Brain pericyte (primary cell): ENCODE measurements at places on chromosomes 3 and 15.
A peak's percentile ranks its signal among the peaks of the same experiment; 100 is the strongest.

GRCh38 chr15:43828061-43828657 is 1.4 kb downstream of the WDR76 start:
- DNase-seq, result no peak

DNA sequence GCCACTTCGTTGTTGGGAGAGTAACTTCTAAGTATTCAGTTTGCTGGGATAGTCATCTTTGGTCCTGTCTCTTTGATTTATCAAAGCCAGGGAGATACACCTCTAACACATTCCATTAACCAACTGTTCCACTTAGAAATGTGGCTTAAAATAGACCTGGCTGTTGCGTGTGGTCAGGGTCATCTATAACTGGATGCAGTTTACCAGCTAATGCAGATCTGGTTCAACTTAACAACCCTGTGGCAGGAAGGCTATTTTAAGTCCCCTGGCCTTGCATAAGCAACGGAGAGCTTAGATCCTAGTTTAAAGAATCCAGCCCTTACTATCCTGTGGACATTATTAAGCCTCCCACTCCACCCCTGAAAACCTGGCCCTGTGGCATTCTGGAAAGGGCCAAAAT is 28.1 kb upstream of the CAPN3 start:
- no peak for DNase-seq

- DNase-seq, result no peak
Measured at GRCh38 chr3:115937054-115937453, 313.7 kb downstream of the GAP43 start.

GRCh38 chr3:63910001-63910400 is 2.2 kb downstream of the SCAANT1 start:
- DNase-seq, result no peak

GRCh38 chr3:126679318-126679751 is 24.4 kb upstream of the TXNRD3 start:
- peak; percentile 24 for DNase-seq

DNA sequence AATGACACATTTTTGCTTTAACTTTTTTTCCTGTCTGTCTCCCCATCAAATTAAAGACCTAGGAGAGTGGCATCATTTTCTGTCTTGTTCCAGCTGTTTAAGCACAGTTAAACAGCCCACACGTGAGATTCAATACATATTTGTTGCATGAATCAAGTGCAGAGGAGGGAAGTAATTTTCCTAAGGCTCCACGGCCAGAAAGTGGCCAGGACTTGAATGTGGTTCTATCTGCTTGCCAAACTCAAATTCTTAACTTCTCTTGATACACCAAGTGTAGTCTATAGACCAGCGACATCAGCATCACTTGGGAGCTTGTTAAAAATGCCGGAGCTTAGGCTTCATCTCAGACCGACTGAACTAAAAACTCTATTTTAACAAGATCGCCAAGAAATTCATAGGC is 724.8 kb upstream of the CFAP20DC start:
- DNase-seq, result no peak

GRCh38 chr3:96657710-96658109 is 156.7 kb upstream of the EPHA6 start:
- DNase-seq, result no peak

DNA sequence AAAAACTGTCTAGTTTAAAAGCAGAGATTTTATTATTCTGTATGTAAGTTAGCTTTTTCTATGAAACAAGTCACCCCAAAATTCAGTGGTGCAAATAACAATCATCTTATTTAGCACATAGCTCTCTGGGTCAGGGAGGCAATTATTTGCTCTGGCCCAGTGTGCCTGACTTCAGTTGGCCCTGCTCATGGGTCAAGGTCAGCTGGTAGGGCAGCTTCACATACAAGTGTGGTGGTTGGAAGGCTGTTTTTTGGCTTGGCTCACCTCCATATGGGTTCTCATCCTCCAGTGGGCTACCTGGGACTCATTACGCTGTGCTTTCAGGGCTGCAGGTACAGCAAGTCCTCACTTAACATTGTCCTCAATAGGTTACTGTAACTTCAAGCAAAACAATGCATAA is 228.6 kb downstream of the NR2F2 start:
- no peak for DNase-seq

DNA sequence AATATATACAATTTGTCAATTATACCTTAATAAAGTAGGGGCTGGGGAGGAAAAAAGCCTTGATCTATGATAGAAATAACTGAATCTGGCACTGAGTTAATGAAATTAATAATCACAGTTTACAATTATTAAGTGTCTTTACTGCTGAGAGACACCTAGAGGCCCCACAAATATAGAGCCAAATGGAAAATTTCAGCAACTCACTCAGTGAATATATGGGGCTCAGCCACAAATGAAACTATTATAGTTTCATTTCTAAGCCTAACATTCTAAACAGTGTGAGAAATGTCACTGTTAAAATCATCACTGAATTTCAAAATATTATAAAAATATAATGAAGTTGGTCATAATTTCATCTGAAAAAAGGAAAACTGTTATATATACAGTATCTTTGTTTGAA is 40.3 kb downstream of the GNB4 start:
- DNase-seq, result no peak

DNA sequence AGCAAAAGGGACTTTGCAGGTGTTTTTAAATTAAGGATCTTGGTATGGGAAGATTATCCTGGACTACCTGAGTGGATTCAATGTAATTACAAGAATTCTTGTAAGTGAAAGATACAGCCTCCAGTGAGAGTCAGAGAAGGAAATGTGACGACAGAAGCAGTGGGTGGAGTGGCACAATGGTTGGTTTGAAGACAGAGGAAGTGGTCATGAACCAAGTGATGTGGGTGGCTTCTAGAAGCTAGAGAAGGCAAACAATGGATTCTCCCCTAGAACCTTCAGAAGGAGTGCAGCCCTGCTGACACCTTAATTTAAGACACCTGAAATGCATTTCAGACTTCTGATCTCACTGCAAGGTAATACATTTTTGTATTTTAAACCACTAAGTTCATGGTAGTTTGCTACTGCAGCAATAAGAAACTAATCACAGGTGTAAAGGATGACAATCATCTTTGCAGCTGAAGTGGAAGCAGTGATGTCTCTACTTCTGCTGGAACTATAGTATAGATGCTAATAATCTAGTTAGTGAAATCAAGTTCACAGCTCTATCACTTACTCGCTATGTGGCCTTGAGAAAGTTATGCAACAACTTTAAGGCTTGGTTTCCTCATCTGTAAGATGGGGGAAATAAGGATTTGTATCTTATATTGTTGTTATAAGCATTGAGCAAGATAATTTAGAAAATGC is 403.4 kb upstream of the SUCLG2 start:
- no peak for DNase-seq

DNA sequence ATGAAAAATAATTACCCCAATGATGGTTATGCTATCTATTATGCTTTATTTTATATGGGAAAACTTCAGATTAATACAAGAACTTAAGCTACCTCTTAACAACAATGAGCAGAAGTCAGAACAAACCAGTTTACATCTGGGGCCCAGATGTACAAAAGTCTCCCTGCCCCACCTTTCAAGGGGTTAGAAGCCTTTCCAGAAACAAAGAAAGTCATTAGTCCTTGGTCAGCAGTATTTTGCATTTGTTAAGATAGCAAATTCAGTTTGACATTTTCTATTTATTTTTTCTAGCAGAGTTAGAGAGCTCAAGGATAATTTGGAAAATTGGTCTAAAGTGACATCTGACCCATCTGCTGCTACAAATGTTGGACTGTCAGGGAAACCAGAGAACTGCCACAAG is 478.7 kb upstream of the UBE2E2 start:
- no peak for DNase-seq

DNA sequence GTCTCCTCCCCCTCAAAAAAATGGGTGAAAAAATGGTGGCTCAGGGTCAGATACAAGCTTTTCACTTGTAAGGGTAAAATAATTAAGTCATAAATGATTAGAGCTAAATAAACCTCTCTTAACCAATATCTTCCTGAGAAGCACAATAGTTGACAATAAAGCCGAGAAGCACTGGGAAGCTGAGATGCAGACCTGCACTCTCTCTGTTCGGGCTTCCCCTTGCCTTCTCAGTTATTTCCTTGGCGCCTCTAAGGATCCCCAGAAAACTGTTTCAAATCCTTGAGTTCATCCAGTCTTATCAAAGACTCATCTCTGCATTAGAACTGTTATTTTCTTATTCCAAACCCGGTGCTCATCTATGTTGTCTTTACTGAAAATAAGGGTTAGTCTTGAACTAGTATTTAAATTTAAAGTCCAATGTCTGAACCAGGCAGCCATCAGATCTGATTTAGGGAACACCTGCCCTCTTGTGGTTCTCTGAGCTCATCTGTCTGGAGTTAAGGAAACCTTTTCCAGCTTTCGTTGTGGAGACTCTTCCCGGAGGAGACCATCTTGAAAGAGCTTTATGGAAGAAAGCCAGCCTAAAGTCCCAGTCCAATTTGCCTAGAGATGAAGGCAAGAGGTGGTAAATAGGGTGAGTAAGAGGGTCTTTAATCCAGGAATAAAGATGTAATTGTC is 256.4 kb upstream of the MCTP2 start:
- DNase-seq, result no peak

DNA sequence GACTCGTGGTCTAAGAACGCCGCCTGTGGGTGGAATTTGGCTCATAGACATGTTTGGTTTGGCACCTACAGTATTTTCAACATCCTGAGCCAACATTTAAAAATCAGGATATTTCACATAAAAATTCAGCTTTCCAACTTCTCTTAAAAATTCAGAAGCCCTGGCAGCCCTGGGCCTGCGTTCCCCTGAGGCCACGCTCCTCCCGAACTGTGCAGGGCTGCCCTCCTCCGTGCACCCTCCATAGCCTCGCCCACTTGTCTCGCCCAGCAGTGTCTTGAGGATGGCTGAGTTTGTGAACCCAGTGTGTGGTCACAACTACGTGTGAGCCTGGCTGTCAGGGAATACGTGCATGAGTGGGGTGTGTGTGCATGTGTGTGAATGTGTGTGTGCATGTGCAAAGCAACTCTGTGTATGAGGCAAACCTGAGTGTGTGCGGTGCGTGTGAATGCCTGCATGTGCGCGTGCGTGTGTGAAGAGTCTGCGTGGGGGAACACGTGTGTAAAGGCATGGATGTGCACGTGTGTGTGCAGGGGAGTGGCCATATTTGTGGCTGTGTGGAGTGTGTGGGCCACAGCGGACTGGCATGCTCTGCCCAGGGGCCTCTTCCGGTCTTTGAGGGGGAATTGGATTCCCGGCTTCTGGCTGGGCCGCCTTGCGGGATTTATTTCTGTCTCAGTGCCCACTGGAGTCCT is 30.9 kb downstream of the PTH1R start:
- no peak for DNase-seq

DNA sequence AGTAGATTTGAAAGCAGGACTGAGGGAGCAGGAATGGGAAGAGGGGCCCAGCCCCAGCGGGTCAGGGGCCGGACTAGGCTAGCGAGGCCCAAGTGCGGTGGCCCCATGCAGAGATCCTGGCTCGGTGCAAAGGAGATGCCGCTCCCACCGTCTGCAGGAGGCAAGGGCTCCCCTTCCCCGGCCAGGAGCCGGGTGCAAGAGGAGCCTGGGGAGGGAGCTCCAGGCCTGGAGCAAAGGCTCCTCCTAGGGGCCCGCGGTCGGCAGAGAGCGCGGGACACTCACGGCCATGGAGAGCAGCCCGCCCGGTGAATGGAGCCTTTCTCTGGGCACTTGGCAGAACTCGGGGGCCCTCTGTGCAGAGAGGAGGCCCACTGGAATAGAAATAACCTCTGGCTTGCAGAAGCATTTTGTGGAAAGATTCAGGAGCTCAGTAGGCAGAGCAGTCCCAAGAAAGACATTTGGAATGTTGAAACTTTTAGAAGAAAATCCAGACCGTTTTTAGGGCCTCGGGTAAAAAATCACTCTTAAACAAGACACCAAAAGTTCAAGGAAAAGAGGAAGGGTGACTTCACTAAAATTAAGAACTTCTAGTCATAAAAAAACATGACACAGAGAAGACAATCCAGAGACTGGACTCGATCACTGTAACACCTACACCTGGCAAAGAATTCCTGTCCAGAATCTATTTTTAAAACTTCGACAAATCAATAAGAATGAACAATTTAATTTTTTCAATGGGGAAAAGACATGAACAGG is 43.0 kb upstream of the USP3 start:
- no peak for DNase-seq

DNA sequence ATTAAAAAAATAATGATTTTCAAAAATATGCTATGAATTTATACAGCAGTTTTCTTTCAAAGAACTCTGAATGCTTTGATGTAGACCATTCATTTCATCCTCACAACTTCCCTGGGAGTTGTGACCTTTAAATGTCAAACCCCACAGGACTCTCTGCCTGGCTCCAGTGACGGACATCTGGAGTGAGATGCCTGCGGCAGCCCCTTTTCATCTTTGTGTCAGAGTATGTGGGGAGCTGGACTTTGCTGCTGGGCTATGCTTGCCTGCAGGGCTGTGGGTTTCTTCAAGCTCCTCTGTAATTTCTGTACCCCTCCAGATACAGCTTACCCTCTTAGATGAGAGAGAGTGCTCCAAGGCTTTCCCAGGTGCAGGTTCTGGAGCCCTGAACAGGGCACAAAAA is 70.6 kb upstream of the RASGRP1 start:
- DNase-seq, result no peak

DNA sequence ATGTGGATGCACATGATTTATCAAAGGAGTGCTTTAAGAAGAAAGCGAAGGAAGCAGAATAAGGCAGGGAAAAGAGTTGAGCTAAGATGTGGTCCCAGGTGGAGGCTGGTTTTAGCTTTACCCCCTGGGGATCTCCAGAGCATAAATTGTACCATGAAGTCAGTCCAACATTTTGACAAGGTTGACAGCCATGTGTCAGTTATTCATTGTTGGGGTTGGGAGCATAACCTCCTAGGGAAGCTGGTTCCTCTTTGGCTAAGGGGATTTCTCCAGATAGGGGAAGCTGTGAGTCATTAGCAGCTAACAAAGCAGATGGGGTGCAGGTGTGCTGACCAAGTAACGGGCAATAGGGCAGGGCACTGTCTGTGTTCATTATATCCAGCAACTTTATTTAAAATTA is 123.7 kb upstream of the IGSF10 start:
- DNase-seq, result no peak

- DNase-seq, result no peak
Measured at GRCh38 chr3:150331978-150332568, 76.0 kb upstream of the TSC22D2 start.

DNA sequence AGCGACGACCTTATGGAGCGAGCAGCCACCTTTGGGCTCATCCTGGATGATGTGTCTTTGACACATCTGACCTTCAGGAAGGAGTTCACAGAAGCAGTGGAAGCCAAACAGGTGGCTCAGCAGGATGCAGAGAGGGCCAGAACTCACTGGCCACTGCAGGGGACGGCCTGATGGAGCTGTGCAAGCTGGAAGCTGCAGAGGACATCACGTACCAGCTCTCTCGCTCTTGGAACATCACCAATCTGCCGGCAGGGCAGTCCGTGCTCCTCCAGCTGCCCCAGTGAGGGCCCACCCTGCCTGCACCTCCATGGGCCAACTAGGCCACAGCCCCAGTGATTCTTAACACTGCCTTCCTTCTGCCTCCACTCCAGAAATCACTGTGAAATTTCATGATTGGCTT is 10.4 kb downstream of the NR1I2 start:
- DNase-seq, result no peak

DNA sequence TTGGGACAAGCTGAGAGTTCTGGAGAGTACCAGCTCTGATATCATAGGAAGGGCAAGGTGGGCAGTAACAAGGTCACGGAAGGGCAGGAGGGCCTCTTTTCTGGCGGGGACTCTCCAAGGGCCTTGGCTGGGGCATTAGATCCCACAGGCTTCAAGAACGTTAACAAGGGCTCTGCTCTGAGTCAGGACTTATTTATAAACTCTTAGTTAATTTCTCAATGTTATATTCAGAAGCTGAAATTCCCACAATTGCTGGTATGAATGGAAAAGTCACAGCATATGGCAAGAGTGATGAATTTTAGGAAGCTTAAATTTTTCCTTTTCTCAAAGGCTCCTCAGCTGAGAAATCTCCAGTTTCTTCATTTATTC is 320.2 kb upstream of the TBC1D5 start:
- DNase-seq, result no peak
